EH (cell line): ENCODE measurements at places on chromosomes 7 and 10.

- no peak for DNase-seq
Measured at GRCh38 chr10:118007773-118008172, 39.0 kb downstream of the RAB11FIP2 start.

DNA sequence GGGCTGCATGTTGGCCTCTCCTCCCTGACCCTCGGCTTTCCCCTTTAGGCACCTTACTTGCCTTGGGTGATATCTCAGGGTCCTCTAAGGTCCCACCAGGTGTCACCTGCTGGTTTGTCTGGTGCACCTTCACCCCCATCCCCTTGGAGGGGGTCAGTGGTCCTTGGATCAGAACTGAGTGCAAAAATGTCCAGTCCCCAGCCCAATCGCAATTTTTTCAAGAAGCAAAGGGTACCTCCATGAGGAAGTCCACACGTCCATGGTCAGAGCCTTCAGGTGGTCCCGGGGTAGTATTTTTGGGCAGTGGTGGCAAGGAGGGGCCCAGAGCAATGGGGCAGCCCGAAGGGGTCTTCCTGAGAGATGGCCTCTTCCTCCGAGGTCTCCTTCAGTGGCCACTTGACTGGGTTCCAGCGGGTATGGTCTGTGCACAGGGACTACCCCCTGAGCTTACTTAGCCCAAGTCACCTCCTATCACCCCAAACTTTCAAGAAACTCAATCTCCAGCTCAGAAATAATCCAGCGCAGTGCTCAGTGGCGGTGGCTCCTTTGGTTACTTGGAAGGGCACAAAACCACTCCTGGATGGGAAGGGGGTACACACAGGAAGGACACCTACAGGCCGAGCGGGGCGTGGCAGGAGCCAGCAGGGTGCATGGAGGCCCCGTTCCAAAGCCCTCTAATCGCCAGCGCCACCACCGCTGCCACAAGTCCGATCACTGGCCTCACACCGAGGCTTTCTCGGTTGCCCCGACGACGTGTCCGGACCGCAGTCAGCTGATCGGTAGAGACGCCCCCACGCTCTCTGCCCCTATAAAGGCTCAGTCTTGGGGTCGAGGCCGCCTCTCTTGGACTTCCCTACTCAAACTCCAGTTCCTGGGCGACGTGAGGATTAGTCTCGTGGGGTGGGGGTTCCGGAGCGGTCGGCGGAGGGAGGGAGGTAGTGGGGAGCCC, 4.5 kb downstream of the SAP25 start:
- peak; percentile 34 for DNase-seq

- no peak for DNase-seq
Measured at GRCh38 chr10:132123606-132124005, 57.9 kb downstream of the JAKMIP3 start.

GRCh38 chr7:151493083-151493482, 26.6 kb downstream of the RHEB start:
- DNase-seq = peak; percentile 11

DNA sequence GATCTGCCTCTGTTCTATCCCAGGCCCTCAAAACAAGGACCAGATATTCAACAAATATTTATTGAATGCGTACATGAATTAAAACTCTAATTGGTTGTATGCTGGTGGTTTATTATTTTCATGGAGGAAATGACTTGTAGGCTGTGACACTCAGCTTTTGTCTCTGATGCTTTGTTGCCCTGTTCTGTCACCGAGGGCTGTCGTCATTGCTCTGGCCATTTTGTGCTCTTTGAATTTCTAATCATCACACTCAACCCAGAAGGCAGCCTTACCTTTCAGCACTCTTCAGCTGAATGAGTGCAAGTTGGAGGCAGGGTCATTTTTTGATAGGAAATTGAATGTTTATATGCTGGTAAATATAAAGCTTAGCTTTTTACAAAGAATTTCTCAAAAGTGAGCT, 14.5 kb downstream of the SRGN start:
- DNase-seq = no peak

DNA sequence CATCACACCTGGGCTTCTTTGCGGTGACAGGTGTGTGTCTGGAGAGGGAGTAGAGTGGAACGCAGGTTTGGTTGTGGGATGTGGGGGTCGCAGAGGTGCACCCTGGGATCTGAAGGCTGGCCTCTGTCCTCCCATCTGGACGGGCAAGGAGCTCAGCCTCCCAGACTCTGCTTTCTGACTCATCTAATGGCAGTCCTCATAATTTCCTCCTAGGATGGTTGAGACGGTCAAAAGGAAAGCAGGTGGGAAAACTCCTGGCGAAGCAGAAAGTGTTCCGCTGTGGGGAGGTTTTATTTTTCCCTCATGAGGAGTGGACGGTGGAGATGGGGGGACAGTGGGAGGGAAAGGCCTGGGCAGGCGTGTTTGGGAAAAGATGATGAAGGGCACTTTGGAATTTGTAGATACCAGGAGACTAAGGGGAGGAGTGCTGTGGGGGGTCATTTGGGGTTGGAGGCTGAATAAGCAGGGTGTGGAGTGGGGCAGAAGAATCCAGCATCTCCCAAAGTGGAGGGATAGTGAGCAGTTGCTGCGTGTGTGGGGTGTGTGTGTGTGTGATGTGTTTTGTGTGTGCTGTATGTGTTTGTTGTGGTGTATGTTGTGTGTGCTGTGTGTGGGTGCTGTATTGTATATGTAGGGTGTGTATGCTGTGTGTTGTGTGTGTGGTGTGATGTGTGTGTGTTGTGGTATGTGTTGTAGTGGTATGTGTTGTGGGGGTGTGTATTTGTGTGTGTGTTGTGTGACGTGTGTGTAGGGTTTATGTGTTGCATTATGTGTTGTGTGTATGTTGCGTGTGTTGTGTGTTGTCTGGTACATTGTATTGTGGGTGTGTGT, 97.2 kb upstream of the PODXL start:
- DNase-seq = peak; percentile 53

GRCh38 chr10:91190876-91191583, 29.4 kb upstream of the PCGF5 start:
- DNase-seq = peak; percentile 70

- DNase-seq = no peak
Measured at GRCh38 chr10:124126145-124126982, 33.0 kb upstream of the CHST15 start.

DNA sequence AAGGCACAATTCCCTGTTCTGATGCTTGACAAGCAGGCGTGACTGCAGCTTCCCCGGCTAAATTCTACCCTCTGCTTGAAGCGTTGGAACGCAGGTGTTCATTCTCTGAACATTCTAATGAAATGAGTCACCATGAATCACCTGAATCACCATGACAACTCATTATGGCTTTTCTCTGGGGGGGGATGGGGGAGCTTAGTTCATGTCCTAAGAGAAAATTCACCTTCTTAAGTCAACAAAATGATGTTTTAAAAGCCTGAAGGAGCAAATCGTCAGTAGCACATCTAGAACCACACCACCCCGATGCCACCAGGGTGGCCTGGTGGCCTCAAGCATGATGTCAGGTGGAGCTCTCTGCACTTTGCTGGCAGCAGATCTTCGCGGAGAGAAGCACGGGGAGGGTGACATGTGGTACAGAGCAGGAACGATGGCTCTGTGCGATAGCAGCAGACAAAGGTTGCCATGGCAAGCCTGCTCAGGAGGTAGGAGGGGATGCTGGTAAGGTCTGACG, 33.7 kb downstream of the DDC start:
- no peak for DNase-seq

DNA sequence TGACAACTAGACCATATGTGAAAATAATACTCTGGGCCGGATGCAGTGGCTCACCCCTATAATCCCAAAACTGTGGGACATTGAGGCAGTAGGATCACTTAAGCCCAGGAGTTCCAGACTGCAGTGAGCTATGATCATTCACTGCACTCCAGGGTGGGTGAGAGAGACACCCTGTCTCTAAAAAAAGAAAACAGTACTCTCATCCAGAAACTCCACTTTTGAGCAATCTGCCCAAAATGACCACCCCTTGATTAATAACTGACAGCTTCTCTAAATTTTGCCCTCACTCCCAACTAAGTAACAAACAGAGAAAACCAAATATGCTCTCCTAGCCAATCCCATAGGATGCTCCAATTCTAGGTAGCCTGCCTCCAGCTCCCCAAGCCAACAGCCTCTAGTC, 62.5 kb upstream of the AKR1E2 start:
- DNase-seq = no peak

- DNase-seq = no peak
Measured at GRCh38 chr7:157495594-157495993, 158.8 kb downstream of the DNAJB6 start.

- DNase-seq = peak; percentile 80
Measured at GRCh38 chr10:32205670-32206069, 141.3 kb downstream of the EPC1 start.

- no peak for DNase-seq
Measured at GRCh38 chr7:70210200-70210935, 612.1 kb downstream of the AUTS2 start.

DNA sequence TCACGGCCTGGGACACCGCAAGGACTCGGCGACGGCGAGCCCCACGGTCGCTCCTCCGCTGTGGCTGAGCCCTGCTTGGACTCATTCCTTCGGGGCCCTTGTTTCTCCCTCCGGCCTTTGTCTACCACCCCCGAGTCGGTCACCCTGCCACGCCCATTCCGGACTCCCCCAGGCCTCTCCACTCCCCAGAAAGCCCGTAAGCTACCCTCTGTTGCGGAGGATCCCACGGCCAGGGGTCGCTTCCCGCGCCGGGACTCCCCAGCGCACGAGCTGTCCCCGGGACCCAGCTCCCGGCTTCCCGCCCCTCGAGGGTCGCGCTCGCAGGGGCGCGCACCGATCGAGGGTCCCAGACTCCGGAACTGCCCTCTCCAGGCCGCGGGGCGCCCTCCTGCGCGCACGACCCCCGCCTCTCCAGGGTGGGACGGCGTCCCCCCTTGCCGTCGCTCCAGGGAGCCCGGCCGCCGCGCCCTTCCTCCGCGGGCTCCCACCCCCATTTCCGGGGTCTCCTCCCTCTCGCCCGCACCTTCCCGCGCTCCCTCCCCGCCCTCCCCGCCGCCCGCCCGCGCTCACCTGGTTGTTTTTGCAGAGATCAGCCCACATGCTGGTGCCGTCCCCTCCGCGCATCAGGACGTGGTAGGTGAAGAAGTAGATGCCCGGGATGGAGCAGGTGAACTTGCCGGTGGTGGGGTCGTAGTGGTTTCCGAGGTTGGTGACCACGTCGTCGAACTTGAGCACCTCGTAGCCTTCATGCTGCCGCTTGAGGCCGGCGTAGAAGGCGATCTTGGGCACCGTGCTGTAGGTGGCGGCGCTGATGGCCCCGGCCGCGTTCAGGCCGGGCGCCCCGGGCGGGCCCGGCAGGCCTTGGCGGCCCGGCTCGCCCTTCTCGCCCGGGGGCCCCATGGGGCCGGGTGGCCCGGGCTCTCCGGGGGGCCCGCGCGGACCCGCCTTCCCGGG, 1.5 kb downstream of the C1QL3 start:
- no peak for DNase-seq

DNA sequence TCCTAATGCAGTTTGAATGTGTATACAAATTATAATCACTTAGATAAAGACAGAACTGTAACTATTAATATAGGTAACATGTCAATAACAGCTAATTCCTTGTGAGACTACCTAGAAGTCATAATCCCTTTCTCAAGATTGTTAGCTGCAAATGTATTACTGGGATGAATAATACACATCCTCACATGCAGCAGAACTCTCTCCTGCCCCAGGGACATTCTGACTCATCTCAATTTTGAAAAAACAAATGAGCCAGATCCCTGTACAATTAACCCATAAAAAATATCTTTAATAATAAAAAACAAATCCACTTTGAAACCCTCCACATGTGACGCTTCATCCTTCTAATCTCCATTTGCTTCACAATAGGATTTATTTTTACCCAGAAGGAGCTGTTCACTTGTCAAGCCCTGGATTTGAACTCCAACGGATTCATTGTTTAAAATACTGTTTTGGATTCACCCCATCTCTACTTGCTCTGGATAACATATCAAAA, 428.4 kb upstream of the TEX47 start:
- peak; percentile 8 for DNase-seq

DNA sequence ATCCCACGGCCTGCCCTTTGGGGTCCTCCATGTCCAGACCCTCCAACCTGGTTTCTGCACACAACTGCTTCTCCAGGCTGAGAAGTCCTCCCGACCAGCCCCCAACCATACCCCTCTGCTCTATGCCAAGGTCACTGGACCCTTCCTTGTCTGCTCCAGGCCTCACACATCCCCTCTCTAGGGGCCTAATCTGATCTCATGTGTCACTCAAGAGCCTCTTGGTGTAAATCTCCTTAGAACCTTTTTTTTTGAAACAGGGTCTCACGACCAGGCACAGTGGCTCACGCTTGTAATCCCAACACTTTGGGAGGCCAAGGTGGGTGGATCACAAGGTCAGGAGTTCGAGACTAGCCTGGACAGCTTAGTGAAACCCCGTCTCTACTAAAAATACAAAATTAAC, 17.5 kb upstream of the SERPINE1 start:
- DNase-seq = no peak
